Mesothelial cell of epicardium (in vitro differentiated cells): ENCODE measurements at places on chromosomes 2 and 18. TPM values are rescaled to one million over a fixed set of nuclear protein-coding genes. Genes with fewer than 3 reads are reported as not detected.

Gene DTNA
- 8.4 to 10.9 TPM (median 10.1 TPM) in 3 replicates for total RNA-seq

Gene IL36RN
- 0.84 to 1.1 TPM (median 0.85 TPM) in 3 replicates for total RNA-seq

Gene TEX44
- not detected in 3 replicates for total RNA-seq

Gene TLX2
- total RNA-seq = 0.18 TPM in 1 of 3 replicates, not detected in the others

Gene EIF4E2
- 72.2 to 78.3 TPM (median 72.5 TPM) in 3 replicates for total RNA-seq

Gene SCN1A
- 0.66 to 1.9 TPM (median 1.6 TPM) in 3 replicates for total RNA-seq

Gene GAD1
- total RNA-seq = 0.20 to 0.34 TPM (median 0.31 TPM) in 3 replicates

Gene ZNF385B
- 0.11 to 0.20 TPM in 2 of 3 replicates, not detected in the other for total RNA-seq

Gene SPATA3
- total RNA-seq = not detected in 3 replicates

Gene ABCB11
- 0.02 to 0.18 TPM (median 0.07 TPM) in 3 replicates for total RNA-seq

Gene KCNF1
- total RNA-seq = 0.72 to 0.93 TPM (median 0.83 TPM) in 3 replicates

Gene TFCP2L1
- total RNA-seq = 0.13 to 0.54 TPM (median 0.16 TPM) in 3 replicates

Gene CYTIP
- 0.38 TPM in 1 of 3 replicates, not detected in the others for total RNA-seq

Gene GYPC
- total RNA-seq = 39.4 to 41.4 TPM (median 39.7 TPM) in 3 replicates

Gene CPO
- total RNA-seq = 0.18 TPM in 1 of 3 replicates, not detected in the others

GRCh38 chr18:63099848-63100629 lies 219.5 kb downstream of the BCL2 start:
- no peak for DNase-seq

GRCh38 chr2:127932199-127932876 lies 46.6 kb upstream of the AMMECR1L start:
- DNase-seq = no peak

- DNase-seq = no peak
Observed at GRCh38 chr2:173171924-173172643, 96.4 kb downstream of the MAP3K20 start.

DNA sequence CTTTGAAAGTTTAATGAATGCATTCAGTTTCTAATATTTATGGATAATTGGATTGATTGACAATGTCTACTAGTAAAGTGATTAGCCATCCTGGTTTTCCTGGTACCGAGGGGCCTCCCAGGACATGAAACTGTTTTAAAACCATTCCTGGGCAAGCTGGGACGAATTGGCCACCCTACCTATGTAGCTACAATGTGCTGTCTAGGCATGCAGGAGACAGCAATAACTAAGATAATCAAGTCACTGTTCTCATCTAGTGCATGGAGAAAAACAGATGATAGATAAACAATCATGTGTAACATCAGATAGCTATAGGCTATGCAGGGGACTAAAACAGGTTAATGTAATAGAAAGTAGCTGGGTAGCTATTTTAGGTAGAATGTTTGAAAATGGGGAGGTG lies 67.1 kb downstream of the PMAIP1 start:
- no peak for DNase-seq

GRCh38 chr2:9208875-9209274 lies 2.3 kb downstream of the ASAP2 start:
- no peak for DNase-seq

DNA sequence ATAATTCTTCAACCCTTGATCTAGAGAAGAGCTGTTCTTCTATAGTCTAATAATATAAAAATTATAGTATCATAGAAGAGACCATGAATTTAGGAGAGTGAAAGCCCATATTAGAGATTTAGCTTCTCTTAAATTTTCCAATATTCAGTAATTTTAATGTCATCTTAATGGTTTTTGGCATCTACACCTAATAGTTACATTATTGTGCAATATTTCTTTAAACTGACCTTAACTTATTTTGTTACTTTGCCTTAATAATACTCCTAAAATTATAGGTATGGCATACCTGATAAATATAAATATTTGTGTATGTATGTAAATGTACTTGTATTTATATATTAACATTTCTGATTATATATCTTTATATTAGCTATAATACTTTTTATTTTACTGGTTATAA lies 78.0 kb upstream of the CWC22 start:
- DNase-seq = no peak

- DNase-seq = no peak
Observed at GRCh38 chr2:146048141-146048540, 1528.2 kb upstream of the ZEB2 start.

DNA sequence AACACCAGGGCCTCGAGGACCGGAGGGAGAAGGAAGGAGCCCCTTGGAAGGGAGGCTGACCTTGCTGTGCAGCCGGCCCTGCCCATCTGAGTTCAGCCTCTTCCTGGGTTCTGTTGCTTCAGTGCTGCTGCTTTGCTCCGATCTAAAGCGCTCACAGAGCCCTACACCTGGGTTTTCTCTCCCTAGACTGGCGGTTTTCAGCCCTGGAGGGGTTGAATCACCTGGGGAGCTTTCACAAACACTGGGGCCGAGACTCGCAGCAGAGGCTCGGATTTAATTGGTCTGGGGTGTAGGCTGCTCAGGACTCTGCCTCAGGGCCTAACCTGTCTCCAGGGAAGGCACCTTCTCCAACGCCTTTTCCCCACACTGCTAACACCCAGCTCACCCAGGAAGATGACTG lies 40.9 kb upstream of the SMAD7 start:
- no peak for DNase-seq

GRCh38 chr2:187617120-187617519 lies 62.9 kb upstream of the TFPI start:
- no peak for DNase-seq

DNA sequence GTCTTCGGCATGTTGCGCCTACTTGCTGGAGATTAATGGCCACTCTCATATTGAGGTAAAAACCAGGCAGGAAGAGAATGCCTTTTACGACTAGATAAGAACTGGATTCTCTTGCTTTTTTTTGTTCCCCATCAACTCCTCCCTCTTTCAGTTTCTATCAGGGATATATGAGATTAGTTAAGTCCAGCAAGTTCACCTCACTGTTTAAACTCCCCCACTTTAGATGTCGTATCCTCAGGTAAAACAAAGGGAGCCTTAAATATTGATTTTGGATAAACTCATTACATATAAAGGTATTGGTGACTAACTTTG lies 98.4 kb downstream of the PLEKHM3 start:
- no peak for DNase-seq

DNA sequence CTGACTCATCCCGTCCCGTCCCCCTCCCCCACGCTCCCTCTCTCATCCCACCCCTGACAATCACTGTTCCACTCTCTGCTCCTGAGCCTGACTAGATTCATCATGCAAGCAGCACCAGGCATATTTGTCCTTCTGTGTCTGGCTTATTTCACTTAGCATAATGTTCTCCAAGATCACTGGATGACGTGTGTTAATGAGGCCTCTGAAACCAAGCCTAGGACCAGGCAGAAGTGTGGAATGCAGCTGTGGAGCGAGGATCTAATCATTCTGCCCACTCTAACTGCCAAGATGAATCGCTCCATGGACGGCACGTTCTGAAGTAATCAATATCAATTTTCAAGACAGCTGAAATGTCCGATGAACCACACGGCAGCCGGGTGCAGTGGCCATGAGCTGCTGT lies 122.4 kb upstream of the ZNF236 start:
- no peak for DNase-seq

GRCh38 chr2:214946949-214947348 lies 137.5 kb upstream of the BARD1 start:
- no peak for DNase-seq

GRCh38 chr2:148586522-148587128 lies 57.9 kb upstream of the EPC2 start:
- no peak for DNase-seq

DNA sequence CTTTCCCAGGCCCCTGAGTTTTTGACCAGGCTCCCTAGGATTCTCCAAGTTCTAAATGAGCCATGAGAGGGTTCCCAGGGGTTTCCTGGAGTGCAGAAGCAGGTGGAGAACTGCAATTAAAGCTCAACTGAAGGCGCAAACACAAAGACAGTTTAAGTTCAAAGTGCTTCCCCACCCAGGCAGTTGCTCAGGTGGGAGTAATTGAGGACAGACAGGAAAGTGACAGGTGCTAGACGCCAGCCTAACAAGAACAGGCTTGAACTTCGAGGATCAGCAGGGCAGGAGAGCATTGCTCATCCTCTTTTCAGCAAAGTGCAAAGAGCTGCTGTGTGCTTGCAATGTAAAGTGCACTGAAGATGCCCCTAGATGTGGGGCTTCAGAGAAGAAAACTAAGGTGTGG lies 77.2 kb upstream of the ST8SIA3 start:
- no peak for DNase-seq

GRCh38 chr2:677056-677958 lies at the start of gene TMEM18:
Gene TMEM18, minus strand, starts transcription at chr2:677406. Its CDS starts 61 bp downstream, at chr2:677345.
- no peak for DNase-seq

- no peak for DNase-seq
Observed at GRCh38 chr2:234290671-234291070, 206.2 kb downstream of the ARL4C start.

DNA sequence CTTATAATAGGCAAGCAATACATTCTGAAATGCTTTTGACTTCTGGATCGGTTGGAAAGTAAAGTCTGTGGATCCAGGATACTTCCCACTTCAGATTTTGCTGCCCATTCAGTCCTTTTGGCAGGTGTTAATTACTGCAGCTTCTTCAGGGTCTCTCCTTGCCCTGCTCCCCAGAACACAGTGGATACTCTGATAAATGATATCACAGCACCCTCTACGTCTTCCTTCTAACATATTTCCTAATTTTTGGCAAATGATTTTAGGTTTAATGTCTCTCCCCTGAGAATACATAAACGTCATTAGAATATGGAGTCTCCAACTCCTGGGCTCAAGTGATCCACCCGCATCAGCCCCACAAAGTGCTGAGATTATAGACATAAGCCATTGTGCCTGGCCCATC lies 249.8 kb downstream of the NYAP2 start:
- DNase-seq = no peak

- DNase-seq = no peak
Observed at GRCh38 chr2:189549449-189549832, 31.1 kb downstream of the SLC40A1 start.

DNA sequence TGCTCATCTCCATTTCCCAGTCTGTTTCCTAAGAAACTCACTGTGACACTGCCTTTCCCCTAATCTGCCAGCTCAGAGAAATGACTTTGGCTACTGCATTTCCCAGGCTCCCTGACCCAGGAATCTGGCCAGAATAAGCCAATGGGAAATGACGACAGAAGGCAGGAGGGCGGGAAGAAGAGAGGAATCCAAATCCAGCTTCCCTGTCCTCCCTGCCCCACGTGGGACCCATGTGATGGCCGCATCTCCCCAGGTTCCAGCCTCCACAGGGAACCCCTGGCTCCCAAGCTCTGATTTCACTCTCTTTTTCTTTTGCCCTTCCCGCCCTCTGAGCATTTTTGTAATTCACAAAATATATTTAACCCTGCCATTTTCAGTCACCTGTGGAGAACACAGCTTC lies 37.8 kb upstream of the RAB12 start:
- DNase-seq = no peak

DNA sequence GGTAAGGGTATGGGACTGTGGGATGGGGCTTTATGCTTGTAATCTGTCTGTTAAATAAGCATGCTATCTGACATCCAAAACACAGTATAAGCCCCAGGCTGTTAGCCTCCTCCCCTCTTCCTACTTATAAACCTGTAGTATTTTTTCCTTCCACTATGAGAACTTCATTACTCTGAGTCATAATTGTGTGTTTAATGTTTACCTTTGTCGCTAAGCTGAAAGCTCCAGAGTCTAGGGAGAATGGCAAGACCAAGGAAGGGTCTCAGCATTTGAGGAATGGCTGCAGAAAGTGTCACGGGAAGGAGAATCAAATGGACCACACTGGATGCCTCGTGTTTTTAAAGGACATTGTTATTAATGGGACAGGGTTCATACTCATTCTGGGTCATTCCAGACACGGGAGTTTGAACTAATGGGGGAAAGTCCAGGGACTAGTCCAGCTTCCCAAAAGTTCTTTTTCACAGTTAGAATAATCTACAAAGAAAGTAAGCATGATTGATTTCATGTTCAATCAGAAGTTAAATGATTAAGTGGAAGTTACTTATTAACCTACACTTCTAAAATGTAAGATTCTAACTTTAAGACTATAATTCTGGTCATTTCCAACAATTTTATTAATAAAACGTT lies 292.2 kb downstream of the AFF3 start:
- no peak for DNase-seq

DNA sequence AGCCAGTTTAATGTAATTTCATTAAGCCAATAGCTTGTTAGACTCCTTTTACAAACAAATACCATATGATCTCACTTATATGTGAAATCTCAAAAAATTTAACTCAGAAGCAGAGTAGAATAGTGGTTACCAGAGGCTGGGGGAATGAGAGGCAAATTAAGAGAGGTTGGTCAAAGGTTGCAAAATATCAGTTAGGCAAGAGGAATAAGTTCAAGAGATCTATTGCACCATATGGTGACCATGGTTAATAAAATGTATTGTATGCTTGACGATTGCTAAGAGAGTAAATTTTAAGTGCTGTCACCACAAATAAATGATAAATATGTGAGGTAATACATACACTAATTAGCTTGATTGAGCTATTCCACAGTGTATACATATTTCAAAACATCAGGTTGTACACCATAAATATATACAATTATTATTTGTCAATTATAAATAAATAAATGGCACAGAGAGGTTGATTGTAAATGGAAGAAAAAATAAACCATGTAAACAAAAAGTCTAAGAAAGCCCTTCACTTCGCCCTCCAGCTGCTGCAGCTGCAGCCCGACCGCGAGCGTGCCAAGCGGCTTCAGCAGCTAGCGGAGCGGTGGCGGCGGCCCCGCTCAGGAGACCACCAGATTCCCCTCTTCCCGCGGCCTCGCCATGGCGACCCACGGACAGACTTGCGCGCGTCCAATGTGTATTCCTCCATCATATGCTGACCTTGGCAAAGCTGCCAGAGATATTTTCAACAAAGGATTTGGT lies 23.0 kb upstream of the ACTR2 start:
- no peak for DNase-seq

DNA sequence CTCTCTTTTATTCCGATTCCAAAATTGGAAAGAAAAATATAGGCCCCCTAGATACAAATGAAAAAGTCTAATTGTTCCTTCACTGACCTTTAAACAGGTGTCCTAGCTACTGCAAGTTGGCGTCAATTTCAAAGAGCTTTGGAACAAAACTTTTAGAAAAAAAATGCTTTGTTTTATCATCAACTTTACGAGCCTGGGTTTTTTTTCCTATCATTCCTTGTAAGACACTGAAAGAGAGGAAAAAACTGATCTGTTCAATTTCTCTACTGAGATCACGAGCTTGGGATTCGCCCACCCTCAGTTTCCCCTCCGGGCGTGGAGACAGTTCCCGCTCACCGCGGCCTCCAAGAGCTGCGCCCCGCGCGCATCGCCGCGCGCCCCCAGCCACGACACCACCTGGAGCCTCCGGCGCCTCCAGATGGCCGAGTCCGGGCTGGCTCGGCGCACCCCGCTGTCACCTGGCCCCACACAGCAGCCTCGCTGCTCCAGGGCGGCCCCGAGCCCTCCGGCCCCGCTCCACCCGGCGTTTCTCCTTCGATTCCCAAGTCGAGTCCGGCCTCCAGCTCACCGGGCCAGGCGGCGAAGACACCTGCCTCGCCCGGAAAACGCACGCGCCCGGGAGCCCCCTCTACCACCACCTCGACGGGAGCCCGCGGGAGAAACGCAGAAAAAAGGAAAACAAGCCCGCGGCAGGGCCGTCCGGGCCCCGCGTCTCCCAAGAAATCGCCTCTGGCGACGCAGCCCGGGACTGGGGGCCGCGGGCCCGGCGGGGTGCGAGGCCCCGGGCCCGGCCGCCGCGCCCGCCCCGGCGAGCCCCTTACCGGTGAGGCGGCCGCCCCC lies 656 bp downstream of the TBC1D8 start:
- DNase-seq = peak; percentile 49

- DNase-seq = no peak
Observed at GRCh38 chr2:60365556-60365955, 187.9 kb downstream of the BCL11A start.
